ENCODE measurements at places on chromosomes 16 and 17. TPM values are rescaled to one million over a fixed set of nuclear protein-coding genes. Genes with fewer than 3 reads are reported as not detected.

Gene DOC2A
- total RNA-seq, result 1.3 TPM

- H3K4me1 ChIP-seq, result peaks cover 21% of the 10 kb centered on the region
- no peaks in the 10 kb centered on the region for H3K27me3 ChIP-seq
These were observed 5.6 kb downstream of the POLG2 start for GRCh38 chr17:64491034-64491860.

DNA sequence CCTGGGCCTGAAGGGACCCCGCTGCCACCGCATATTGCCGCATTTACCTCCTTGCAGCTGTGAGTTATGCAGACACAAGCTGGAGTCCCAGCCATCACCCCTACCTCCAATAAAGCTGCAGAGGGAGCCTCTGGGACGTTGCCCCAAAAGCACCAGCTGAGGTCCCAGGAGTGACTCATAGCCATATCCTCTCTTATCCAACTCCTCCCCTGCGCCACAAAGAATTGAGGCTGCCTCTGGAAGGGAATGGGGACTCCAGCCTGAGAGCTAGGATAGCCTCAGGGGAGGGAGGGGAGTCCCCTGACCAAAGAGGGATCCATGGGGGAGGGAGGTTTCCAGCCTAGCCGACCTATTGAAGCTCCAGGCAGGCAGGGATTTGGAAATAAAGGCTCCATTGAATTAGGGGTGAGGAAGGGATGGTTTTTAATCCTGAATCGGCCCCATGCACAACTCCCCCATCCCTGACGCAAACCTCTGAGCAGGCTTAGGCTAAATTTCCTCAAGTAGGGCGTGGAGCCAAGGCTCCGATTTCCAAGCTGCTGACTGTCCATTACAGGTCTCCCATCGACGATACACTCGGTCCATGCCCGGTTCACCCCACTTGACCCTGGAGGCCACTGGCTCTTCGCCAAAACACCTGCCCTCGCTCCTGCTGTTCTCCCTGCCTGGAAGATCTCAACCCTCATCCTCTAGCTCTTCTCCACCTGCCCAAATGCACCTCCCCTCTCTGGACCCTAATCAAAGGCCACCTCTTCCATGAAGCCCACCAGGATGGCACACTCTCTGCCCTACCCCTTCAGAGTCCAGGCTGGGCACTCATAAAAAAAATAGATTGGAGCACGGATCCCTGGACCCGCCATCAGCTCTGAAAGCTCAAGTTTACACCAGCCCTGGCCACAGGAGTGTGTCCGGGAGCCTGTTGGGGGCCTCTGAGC, 27.5 kb downstream of the PIMREG start:
- H3K4me3 ChIP-seq, result no peak overlapping the region
- no peak overlapping the region for H3K27ac ChIP-seq
- peaks cover 18% of the 10 kb centered on the region for H3K4me1 ChIP-seq
- no peaks in the 10 kb centered on the region for H3K36me3 ChIP-seq

Gene SLC2A4
- 0.63 TPM for total RNA-seq

GRCh38 chr17:7559320-7560171, 996 bp downstream of the TNFSF13 start:
- H3K27me3 ChIP-seq, result no peaks in the 10 kb centered on the region
- no peak overlapping the region for H3K4me3 ChIP-seq
- DNase-seq, result no peak
- H3K4me1 ChIP-seq, result peaks cover 41% of the 10 kb centered on the region
- H3K36me3 ChIP-seq, result no peaks in the 10 kb centered on the region

All from osteocyte (in vitro differentiated cells).